Right atrium auricular region (tissue), 2 donors: ENCODE measurements at places on chromosomes 2 and 18. TPM values are rescaled to one million over a fixed set of nuclear protein-coding genes. Genes with fewer than 3 reads are reported as not detected.

The CCBE1 gene
- total RNA-seq: 0.94 TPM

The GTF3C2 gene
- 19.1 TPM for total RNA-seq

The EFR3B gene
- 10.8 TPM for total RNA-seq

The FBXO48 gene
- 0.67 TPM for total RNA-seq

The PIGN gene
- total RNA-seq: 10.8 TPM
